ENCODE measurements at places on chromosomes 7 and 10.

- no peak for DNase-seq
These were observed 37.7 kb upstream of the ODAD2 start for GRCh38 chr10:28036587-28036986.

DNA sequence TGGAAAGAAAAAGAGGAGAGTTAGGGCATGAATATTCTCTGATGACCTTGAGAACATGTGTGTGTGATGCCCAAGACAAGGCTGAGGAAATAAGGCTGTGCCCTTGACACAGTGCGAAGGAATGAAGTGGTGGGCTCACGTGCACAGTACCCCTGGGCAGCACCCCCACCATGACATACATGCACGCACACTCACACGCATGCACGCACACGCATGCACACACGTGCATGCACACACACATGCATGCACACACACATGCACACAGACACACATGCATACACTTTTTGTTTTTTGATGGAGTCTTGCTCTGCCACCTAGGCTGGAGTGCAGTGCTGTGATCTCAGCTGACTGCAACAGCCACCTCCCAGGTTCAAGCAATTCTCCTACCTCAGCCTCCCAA lies 118.1 kb downstream of the GATA3 start:
- DNase-seq, result no peak

DNA sequence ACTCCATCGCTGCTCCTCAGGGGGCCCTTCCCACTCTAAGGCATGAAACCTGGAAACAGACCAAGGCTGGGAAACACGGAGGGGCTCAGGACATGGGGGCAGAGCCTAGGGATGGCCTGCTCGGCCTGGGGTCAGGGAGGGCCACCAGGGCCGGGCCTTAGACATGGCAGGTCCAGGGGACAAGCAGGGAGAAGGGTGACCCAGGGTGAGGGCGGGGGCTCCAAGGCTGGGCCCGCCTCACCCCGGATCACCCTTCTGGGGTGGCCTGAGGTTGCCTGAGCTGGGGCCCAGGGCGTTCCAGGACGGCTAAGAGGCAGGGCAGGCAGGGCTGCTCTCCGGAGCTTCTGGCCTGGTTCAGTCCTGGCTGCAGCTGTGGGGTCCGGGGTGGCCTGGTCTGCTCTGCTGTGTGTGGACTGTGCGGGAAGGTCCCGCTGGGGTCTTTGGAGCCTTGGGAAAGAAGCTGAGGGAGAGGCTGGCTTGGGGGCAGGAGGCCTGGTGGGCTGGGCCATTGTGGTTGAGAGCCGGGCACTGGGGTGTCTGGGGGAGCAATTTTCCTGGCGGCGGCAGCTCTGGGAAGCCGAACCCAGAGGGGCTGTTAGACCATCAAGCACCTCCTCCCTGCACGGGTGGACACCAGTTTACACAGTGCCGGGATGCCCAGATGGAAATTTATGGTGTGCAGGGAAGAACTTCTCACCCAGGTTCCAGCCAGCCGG lies 52.2 kb downstream of the UNCX start:
- DNase-seq, result no peak

- DNase-seq, result peak; percentile 91
These were observed 26.4 kb downstream of the PRF1 start for GRCh38 chr10:70575874-70576802.

DNA sequence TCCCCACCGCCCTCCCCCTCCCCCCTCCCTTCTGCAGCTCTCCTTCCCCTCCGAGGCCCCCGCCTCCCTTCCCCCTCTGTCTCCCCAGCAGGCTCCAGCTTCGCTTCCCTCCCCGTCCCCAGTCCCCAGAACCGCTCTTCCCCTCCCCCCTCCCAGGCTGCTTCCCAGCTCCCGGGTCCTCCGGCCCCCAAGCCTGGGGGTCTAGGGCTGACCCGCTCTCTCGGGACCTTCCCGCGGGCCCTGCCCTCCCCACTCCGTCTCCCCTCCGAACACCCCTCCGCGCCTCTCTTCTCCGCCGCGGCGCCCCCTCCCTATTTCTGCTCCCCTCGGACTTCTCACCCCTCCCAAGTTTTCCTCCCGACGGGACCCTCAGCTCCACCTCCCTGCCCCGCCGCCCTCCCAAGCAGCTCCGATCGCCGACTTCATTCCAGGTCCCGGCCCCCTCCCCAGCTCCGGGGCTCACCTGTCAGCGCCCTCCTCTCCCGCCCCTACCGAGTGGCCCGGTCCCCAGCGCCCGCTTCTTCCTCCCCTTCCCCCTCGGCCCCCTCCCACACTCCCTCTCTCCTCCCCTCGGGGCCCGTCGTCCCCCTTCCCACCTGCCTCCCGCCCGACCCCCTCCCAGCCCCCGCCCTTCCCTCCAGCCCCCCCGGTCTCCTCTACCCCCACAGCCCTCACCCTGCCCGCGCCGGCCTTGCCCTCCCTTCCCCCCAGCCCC lies 990 bp downstream of the ZNF467 start:
- DNase-seq, result no peak

GRCh38 chr10:87503401-87503800 lies 1.3 kb upstream of the MINPP1 start:
- DNase-seq, result no peak

- DNase-seq, result no peak
These were observed 24.9 kb downstream of the TRRAP start for GRCh38 chr7:98903246-98903645.

GRCh38 chr10:121242741-121243608 lies 355.3 kb downstream of the FGFR2 start:
- no peak for DNase-seq

- DNase-seq, result no peak
These were observed 21.0 kb downstream of the TM9SF3 start for GRCh38 chr10:96565774-96566173.

- no peak for DNase-seq
These were observed 1.1 kb downstream of the EGFR start for GRCh38 chr7:55019691-55020465.

DNA sequence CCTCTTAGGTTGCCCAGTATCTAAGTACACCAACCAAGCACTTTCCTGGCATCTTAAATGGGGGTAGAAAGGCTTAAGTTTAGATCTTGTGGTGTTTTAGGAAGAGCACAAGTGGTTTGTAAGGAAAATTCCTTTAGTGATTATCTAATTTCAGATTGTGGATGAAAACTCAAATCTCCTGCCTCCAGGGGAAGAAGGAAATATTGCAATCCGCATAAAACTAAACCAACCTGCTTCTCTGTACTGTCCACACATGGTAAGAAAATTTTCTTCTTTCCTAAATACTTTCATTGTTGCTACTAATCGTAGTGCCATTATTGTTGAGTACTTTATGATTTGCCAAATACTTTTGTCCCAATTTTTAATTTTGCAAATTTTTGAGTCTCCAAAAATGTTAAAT lies 31.1 kb downstream of the ACSM6 start:
- no peak for DNase-seq

DNA sequence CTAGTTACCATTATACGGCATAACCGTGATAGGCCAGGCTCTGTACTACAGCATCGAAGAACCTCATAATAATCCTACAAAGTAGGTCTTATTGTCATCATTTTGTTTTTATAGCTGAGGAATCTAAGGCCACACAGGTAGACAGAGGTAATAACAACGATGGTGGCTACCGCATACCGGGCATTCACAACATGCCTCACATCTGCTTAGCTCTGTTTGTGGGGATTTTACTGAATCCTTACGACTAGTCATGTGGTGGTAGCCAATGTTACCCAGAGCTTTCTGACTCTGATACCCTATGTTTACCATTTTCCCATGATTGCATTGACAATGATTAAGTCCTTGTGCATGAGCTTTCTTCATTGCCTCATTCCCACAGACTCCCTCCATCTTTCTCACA lies 269.4 kb downstream of the TCF7L2 start:
- DNase-seq, result no peak

GRCh38 chr7:22799633-22800032 lies 23.0 kb downstream of the TOMM7 start:
- no peak for DNase-seq

DNA sequence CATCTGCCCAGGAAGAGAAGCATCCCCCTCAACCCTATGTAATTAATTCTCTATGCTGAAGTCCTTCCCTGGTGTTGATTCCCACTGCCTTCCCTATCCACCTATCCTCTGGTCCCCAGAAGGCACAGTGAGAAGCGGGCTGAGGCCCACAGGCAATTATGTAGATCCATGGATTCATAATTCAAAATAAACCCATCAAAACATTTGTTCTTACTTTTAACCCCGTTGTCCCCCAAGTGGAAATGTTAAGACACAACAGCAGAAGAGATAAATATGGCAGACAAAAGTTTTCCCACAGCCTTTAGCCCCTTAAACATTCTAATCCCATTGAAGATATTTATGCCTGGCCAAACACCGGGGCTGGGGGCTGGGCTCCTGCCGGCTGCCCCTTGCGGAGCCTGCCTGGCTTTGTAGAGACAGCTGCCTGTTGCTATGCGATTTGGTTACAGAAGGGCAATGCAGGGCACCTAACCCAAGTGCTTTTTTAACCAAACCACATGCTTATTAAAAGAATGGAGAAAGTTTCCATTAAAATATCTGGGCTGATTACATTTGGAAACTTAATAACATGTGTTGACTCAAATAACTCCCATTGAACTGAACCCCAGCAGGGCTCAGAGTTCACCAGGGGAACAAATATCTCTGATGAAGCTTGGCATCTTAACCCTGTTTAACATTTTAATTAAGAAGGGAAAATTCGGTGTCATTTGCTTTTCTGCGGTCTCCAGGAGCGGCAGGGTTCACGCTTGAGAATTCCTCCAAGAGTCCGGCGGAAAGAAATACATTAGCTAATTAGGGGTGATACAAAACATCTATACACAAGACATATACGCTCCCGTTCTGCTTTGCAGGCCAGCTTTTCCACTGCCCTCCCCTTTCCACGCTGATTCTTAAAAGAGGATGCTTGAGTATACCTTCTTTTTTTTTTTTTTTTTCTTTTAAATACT lies 110.8 kb upstream of the FGFR2 start:
- DNase-seq, result no peak

GRCh38 chr10:116663342-116663741 lies 42.6 kb downstream of the PNLIPRP2 start:
- no peak for DNase-seq

- DNase-seq, result no peak
These were observed 283.5 kb downstream of the WDR11 start for GRCh38 chr10:121134711-121135110.

DNA sequence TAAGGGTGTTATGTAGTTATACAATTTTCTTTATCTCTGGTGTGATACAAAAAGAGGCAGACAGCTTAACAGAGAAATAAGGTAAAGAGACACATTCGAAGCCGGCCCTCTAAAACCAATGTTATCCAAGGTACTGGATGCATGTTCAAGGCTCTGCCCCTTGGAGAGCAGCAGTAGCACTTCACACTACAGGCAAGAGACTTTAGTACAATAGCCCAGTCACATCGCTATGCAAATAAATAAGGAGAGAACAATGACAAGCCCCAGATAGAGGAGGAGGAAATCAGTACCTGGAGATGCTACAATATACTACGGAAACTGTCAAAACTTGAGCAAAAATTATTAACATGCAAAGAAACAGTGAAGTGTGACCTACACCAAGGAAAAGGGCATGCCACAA lies 111.1 kb downstream of the ITGB1 start:
- no peak for DNase-seq

DNA sequence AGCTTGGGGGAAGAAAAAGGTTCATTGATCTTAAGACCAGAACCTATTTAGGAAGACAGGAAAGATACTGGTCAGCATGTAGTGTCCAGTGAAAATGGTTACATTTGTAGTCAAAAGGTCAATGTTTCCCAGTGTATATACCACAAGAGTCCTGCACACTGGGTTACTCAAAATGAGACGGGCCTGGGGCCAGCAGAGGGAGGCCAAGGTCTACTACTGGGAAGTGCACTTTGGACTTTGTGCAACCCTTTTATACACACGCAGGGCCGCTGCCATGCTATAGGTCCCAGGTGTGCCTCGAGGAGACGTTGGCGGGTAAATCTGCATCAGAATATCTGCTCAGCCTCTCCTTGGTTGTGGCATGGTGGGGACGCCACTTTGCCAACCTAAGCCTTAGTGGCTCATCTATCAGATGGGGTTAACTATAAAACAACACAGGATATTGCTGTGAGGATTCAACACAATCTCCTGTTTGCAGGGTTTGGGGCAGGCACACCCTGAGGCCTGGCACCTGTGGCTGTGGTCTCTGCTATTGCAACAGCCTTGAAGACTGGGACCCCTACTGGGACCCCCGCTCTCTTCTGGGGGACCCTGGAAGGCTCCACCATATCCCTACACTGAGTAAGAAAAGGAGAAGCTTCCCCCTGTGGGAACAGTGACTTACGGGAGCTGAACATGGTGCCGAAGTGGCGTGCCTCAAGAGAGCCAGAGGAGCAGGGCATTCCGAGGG lies 19.7 kb downstream of the CLRN3 start:
- DNase-seq, result peak; percentile 41

- DNase-seq, result no peak
These were observed 239.9 kb upstream of the KCND2 start for GRCh38 chr7:120033114-120033513.

- DNase-seq, result no peak
These were observed 406.5 kb downstream of the PLXNA4 start for GRCh38 chr7:132169730-132170129.

DNA sequence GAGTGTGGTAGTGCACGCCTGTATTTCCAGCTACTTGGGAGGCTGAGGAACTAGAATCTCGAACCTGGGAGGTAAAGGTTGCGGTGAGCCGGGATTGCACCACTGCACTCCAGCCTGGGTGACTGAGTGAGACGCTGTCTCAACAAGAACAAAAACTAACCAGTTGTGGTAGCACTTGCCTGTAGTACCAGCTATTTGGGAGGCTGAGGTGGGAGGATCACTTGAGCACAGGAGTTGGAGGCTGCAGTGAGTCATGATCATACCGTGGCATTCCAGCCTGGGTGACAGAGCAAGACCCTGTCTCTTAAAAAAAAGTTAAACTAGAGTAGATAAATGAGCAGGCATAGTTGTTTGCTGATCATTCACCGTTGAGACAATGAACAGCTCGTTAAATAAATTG lies 48.9 kb downstream of the CUX1 start:
- no peak for DNase-seq

DNA sequence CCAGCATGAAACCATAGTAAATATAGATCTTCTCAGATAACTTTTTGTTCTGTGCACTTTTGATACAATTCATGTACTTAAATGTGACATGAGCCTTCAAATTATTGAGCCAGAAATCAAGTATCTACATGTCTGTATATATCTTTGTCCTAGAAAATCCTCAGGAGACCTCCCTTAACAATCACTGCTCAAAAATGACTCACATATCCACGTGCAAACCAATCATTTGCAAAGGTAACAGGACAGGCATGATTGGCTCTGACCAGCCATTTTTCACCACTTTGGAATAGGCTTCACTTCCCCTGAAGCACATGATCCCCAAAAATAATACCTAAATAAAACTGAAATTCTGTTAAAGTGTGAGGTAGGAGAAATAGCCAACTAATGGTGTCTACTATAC lies 902.5 kb downstream of the PCDH15 start:
- no peak for DNase-seq

GRCh38 chr7:34061149-34061548 lies 155.8 kb downstream of the BMPER start:
- no peak for DNase-seq

- DNase-seq, result peak; percentile 74
These were observed at the start of gene GIGYF1 for GRCh38 chr7:100694098-100694745. Gene GIGYF1 (minus strand): TSS chr7:100694250. CDS start chr7:100688238, 6,012 bp downstream.

All from CD14-positive monocyte (primary cell).